ENCODE measurements at places on chromosomes 1 and 21.

DNA sequence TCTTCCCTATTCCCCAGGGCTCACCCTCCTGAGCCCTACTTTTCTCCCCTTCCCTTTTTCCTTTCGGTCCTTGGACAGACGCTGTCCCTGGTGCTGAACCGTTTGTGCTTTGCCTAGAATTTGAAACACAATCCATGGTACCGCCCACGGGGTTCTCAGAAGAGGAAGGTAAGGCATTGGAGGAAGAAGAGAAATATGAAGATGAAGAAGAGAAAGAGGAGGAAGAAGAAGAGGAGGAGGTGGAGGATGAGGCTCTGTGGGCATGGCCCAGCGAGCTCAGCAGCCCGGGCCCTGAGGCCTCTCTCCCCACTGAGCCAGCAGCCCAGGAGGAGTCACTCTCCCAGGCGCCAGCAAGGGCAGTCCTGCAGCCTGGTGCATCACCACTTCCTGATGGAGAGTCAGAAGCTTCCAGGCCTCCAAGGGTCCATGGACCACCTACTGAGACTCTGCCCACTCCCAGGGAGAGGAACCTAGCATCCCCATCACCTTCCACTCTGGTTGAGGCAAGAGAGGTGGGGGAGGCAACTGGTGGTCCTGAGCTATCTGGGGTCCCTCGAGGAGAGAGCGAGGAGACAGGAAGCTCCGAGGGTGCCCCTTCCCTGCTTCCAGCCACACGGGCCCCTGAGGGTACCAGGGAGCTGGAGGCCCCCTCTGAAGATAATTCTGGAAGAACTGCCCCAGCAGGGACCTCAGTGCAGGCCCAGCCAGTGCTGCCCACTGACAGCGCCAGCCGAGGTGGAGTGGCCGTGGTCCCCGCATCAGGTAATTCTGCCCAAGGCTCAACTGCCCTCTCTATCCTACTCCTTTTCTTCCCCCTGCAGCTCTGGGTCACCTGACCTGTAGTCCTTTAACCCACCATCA lies 10.4 kb downstream of the BCAN start:
- DNase-seq: no peak

- DNase-seq: no peak
Observed at GRCh38 chr1:84156210-84156621, 12.1 kb downstream of the PRKACB start.

DNA sequence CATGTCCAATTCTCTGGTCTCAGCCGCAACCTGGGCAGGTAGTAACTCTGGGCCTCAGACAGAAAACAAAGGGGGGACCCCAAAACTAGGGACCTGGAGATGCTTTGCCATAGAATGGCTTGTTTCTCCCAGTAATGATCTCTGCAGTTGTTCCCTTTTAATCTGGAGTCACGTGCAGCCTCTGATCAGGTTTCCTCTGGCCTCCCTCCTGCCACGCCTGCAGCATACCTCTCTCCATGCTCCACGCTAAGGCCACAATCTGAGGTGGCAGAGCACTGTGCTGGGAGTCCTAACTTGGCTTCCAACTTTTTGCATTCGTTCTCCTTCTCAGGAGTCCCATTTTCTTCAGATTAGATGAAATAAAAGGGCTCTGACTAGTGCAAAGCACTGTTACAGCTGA lies 1.9 kb downstream of the PABPC4 start:
- DNase-seq: no peak

DNA sequence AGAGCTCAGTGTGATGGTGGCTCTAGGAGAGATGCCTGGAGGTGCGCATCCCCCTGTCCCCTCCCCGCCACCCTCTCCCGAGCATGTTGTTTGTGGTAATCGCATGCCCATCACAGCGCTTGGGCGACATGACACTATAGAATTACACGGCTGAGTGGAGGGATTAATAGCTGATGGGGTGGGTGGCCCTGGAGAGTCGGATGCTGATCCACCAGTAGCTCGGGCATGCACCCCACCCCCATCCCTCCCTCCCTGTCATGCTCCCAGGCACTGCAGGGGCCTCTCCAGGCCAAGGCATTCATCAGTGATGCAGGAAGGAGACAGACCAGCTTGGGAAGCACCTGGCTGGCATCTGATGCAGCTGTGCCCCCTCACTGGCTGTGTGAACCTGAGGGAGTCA lies 159.0 kb upstream of the IGSF21 start:
- no peak for DNase-seq

GRCh38 chr1:24206083-24206464 lies 19.0 kb upstream of the IFNLR1 start:
- DNase-seq: no peak

GRCh38 chr21:44433791-44434567 lies 21.3 kb upstream of the LRRC3 start:
- no peak for DNase-seq

DNA sequence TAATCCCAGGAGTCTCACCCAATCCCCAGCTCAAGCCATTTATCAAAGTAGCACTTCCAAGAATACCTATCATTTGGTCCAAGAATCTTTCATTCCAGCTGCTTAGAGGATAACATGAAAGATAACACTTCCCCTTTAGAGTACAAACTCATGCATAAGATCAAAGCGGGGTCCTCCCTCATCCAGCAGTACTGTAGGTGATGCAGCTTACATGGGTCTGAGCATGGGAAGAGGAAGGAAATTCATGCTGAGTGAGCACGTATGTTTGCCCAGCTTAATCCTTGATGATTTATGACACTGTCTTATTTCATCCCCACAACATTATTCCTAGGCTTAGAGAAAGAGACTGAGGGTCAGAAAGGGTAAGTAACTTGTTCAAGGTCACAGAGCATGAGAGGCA lies 167.1 kb upstream of the GJB5 start:
- DNase-seq: no peak

GRCh38 chr21:33541756-33542639 lies at the start of gene GART:
Gene GART (minus strand): TSS chr21:33542117. CDS start chr21:33539315, 2,802 bp downstream.
- DNase-seq: peak; percentile 56

DNA sequence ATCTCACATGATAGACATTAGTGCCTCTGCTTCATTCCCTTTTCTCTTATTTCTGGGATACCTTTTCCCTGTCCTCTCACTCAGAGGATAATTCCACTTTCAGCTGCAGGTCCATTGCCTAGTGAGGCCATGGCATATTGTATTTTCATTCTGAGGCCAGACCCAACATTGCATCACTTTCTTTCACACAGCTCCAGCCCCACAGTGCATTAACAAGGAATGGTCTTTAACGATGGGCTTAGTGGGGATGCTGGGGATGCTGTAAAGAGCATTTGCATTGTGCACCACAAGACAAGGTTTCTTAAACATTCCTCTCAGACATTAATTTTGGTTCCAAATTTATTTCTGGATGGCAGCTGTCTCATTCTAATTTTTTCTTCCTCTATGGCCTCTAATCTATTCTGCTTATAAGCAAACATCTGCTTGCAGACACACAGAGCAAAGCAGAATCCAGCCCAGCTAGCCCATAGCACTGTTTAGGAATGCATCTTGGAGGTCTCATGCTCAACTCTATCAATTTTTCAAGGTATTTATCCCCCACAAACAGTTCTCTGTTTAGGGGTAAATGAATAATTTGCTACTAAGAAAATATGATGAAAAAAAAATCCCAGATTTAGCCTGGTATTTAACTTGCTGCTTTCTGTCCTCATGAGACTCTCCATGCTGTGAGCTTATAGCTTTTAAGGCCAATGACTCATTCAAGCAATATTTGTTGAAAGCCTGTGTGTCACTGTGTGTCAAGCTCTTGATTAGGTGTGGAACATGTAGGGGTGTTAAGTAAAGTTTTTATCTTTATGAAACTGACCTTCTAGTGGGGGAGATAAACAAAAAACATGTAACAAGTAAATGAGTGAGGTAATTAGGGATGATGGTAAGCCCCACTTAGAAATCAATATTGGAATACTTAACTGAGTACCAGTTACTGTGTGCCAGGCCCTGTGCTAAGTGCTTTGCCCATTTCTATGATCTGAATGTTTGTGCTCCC lies 44.5 kb upstream of the CCDC190 start:
- DNase-seq: no peak

GRCh38 chr1:212689758-212690529 lies 9.7 kb downstream of the BATF3 start:
- no peak for DNase-seq

- DNase-seq: no peak
Observed at GRCh38 chr1:181128592-181129497, 40.3 kb downstream of the IER5 start.

- no peak for DNase-seq
Observed at GRCh38 chr1:167738158-167738557, 16.4 kb downstream of the MPZL1 start.

DNA sequence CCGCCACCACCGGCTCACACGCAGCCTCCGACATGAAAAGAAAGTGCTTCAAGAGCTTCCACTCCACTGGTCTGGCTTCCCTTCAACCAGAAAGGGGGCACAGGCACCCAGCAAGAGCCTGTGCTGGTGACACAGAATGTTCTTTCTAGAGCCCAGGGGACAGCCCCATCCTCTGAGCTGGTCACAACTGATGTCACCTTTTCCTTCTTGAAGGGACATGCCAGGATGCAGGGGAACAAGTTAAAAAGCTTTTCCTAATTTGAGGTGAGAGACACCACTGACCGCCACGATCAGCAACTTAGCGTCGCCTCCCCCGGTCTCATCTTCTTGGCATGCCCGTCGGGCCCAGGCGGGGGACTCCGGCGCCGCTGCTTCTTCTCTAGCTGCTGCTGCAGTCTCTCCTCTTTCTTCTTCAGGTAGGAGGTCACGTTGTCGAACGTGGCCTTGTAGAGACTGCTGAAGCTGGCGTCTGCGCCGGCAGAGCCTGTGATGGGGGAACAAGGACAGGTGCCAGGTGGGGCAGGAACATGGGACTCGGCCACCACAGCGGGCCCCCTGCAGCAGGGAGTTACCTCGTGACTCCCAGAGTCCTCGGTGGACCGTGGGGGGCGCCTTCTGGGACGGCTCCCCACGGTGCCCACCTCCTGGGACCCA lies 29.5 kb downstream of the WDR4 start:
- DNase-seq: no peak

DNA sequence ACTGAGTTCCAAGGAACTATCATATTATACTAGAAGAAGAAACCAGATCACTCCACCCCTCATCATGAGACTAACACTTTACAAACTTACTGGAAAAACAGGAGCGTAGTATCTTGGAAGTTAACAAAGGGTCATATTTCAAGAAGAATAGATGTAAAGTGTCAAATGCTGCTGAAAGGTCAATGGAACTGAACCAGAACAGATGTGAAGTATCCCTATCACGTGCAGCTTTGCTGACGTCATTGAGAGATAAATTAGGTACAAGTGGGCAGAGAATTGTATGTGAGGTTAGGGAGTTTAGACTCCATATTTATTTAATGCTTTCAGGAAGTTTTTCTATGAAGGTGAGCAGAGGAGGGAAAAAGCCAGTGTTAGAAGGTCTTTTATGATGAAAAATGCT lies 483.0 kb downstream of the NCAM2 start:
- DNase-seq: no peak

DNA sequence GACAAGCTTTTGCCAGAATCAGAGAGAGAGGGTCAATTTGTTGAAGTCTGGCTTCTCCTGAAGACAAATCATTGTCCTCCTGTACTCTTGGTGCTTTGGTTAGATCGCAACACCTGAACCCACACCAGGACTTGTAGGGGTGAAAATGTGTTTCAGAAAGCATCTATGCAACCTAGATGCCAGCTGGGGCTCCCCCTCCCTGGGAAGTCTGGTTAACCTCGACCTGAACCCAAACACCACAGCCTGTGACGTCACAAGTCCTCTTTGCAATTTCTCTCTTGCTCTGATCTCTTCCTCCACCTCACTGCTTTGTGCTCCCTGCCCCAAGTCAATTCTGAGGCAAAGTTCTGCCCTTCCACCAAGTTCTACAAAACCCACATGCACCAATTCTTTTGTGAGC lies 42.8 kb upstream of the USP24 start:
- no peak for DNase-seq

DNA sequence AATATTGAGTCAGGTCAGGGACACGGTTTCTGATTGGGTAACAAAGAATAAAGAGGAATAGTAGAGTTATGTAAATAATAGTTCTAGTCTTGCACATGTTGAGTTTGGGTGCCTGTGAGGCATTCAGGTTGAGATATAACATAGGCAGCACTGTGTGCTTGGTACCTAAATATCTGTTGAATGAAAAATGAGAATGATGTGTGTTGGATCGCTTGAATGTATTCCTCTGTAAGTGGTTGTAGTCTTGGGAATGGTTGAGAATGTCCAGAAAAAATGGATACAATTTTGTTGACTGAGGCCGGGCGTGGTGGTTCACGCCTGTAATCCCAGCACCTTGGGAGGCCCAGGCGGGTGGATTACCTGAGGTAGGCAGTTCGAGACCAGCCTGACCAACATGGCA lies 116.3 kb upstream of the HNRNPU start:
- DNase-seq: no peak

DNA sequence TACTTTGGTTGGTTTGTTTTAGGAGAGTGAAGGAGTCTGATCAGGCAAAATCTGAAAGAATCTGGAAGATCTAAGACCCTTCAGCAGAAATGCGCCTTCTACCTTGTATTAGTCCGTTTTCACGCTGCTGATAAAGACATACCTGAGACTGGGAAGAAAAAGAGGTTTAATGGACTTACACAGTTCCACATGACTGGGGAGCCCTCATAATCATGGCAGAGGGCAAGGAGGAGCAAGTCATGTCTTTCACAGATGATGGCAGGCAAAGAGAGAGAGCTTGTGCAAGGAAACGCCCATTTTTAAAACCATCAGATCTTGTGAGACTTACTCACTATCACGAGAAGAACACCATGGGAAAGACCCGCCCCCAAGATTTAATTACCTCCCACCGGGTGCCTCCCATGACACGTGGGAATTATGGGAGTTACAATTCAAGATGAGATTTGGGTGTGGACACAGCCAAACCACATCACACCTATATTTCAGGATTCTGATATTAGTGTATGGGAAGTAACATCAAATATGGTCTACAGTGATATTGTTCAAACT lies 99.3 kb downstream of the GLUL start:
- DNase-seq: no peak

DNA sequence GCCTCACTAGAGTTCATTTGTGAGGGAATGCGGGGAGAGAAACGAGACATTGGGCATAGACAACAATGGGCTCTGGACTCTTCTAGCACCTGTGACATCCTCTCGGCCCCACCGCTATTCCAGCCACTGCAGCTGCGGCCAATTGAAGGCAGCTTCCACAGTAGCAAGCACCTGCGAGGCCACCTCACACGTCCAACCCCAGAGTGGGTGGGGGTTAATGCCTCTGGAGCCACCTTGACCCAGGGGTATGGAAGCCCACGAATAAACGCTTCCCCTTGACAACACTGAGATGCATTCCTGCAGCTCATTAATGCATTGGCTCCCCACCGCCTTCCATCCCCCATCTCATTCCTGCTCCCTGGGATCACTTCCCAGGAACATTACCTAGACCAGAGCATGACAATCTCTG lies 104.4 kb downstream of the GLIS1 start:
- DNase-seq: no peak

Measured in GM12891 (cell line).